T-cell (primary cell): ENCODE measurements at places on chromosomes 1 and 21. TPM values are rescaled to one million over a fixed set of nuclear protein-coding genes. Genes with fewer than 3 reads are reported as not detected.

The P3R3URF gene
- total RNA-seq: not detected

The COL8A2 gene
- total RNA-seq: 0.15 TPM

The PLA2G2C gene
- total RNA-seq: not detected

The LRRC38 gene
- 0.13 TPM for total RNA-seq

The HLX gene
- 0.46 TPM for total RNA-seq

The CTSS gene
- 93.1 TPM for total RNA-seq

GRCh38 chr1:240423246-240423924, 188.6 kb downstream of the GREM2 start:
- DNase-seq: no peak

- DNase-seq: no peak
Observed at GRCh38 chr1:186178426-186179043, 196.5 kb downstream of the TPR start.

GRCh38 chr1:246907472-246907871, 24.3 kb downstream of the AHCTF1 start:
- no peak for DNase-seq

DNA sequence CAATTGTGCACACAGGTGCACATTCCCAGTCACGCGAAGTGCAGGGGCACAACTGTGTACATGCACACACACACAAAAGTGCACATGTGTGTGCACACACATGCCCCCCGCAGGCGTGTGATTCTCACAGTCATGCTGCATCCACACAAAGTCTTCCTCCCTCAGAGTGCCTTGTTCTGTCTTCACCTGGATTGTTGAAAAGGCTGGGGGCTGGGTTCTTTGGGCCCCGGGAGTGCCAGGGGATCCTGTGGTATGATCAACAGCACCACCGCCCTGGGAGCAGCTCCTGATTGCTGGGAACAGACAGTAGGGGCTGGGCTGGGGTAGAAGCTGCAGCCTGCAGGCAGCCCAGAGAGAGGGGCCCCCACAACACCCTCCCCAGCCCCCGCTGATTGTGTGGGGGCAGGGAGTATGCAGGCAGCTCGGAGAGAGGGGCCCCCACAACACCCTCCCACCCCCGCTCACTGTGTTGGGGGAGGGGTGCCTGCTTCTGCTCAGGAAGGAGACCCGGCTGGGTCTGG, 3.4 kb downstream of the COL18A1 start:
- DNase-seq: no peak

- no peak for DNase-seq
Observed at GRCh38 chr1:243230914-243231313, 24.2 kb downstream of the CEP170 start.

DNA sequence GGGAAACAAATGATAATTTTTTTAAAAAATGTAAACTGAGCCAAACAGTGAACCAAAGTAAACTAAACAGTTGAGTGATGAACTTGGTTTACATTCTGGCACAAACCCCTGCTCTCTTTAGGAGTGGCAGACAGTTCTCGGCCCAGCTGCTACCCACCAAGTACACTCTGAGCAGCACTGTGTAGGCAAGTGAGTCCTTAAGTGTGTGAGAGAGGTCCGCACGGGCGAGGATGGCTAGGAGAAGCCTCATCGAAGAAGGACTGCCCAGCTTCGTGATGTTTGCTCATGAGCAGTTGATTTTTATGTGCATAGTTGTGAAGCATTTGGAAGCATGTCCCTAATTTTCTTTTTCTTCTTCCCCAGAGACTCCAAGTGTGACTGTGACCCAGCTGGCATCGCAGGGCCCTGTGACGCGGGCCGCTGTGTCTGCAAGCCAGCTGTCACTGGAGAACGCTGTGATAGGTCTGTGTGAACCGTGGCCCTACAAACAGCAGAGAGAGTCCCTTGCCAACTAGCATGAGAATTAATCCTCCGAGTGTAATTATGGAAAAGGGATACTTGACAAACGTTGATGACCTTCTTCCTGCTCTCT, 32.1 kb downstream of the LAMC2 start:
- no peak for DNase-seq

GRCh38 chr1:36609241-36610027, 126.7 kb upstream of the CSF3R start:
- peak; percentile 8 for DNase-seq

- no peak for DNase-seq
Observed at GRCh38 chr1:193118803-193119730, 2.8 kb upstream of the CDC73 start.

GRCh38 chr21:40732253-40733023, 114.5 kb downstream of the DSCAM start:
- DNase-seq: no peak

DNA sequence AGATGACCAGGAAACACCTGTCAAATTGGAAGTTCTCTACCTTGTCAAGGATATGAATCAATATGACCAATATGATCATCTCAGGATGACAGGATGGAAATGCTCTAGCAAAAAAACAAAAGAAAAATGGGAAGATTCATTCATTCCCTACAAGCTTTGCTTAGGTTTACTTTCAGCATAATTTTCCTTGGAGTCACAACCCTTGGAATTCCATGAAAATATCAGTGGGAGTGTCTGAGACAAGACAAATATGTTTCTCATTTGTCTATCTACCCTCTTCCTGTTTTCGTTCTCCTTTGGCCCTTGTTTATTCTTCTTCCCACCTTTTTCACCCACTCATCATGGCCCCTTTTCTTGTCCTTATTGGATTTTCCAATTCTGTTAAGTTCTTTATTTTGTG, 50.6 kb downstream of the COLGALT2 start:
- DNase-seq: no peak

DNA sequence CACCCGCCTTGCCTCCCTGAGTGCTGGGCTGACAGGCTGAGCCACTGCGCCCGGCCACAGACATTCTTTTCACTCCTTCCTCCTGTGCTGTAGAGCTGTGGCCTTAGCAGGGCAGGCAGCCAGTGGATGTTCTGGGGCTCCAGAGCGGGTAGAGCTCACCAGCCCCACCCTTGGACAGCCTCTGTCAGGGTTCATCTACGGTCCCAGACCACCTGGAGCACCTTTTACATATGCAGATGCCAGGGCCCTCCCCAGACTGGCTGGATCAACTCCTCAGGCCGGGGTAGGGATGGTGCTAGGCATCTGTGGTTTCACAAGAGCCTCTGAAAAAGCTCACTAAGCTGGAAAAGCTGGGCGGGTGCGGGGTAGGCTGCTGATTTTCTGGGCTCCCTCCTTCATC, 4.6 kb downstream of the ATP13A2 start:
- DNase-seq: no peak
